ENCODE measurements at places on chromosomes 7 and 10. TPM values are rescaled to one million over a fixed set of nuclear protein-coding genes. Genes with fewer than 3 reads are reported as not detected.

Gene RPEL1
- polyA plus RNA-seq: 0.12 TPM

Gene VAX1
- not detected for polyA plus RNA-seq

Gene PRF1
- 2.6 TPM for polyA plus RNA-seq

Gene STK32C
- 13.7 TPM for polyA plus RNA-seq

Gene SPDYE1
- polyA plus RNA-seq: 1.8 TPM

Gene DUSP5
- 15.2 TPM for polyA plus RNA-seq

Gene TCERG1L
- polyA plus RNA-seq: 0.64 TPM

Gene LIPJ
- 0.31 TPM for polyA plus RNA-seq

Gene GIMAP2
- 19.1 TPM for polyA plus RNA-seq

Gene GRID2IP
- polyA plus RNA-seq: 0.86 TPM

Gene ASB10
- not detected for polyA plus RNA-seq
